Testis (tissue), 5 donors: ENCODE measurements at places on chromosomes 11 and 22. TPM values are rescaled to one million over a fixed set of nuclear protein-coding genes. Genes with fewer than 3 reads are reported as not detected.

PANX3 gene
- 0.18 TPM for polyA plus RNA-seq

PNPLA5 gene
- polyA plus RNA-seq: not detected

DDI1 gene
- 49.4 TPM for polyA plus RNA-seq

SLC6A5 gene
- polyA plus RNA-seq: 2.1 TPM

DEFB131B gene
- not detected for polyA plus RNA-seq
